ENCODE measurements at places on chromosomes 5 and 9.

DNA sequence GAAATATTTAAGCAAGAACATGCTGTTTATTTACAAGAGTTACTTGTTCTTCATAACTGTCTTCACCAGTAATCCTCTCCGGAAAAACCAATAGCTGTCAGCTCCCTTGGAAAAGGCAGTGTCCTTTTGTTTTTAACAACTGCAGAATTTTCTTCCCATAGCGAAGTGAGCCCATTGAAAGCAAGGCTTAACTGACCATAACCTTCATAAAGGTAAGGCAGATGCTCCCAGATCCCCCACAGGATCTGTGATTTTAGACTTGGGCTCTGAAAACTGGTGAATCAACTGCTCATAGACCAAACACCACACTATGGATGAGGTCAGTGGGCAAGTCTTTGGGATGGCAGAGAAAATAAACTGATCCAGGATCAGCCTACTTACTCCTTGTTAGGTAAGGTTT, 155.0 kb downstream of the GLIS3 start:
- no peak for DNase-seq

- peak; percentile 16 for DNase-seq
Observed at GRCh38 chr9:5688109-5688508, 59.2 kb downstream of the RIC1 start.

DNA sequence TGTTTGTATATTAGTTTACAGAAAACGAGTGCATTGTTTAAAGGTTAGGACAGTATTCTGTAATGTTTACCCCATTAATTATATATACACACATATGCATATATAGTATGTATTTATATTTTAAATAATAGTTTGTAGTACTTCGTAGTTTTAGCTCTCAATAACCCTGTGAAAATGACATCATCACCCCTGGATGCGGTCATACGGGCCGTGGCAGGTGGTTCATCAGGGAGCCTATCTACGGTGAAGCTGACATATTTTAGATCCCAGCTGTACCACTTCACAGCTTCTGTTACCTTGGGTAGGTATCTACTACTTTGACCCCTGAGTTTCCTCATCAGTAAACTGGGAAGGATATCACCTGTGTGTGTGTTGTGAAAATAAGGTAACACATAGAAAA, 87.1 kb downstream of the NR3C1 start:
- DNase-seq, result no peak

DNA sequence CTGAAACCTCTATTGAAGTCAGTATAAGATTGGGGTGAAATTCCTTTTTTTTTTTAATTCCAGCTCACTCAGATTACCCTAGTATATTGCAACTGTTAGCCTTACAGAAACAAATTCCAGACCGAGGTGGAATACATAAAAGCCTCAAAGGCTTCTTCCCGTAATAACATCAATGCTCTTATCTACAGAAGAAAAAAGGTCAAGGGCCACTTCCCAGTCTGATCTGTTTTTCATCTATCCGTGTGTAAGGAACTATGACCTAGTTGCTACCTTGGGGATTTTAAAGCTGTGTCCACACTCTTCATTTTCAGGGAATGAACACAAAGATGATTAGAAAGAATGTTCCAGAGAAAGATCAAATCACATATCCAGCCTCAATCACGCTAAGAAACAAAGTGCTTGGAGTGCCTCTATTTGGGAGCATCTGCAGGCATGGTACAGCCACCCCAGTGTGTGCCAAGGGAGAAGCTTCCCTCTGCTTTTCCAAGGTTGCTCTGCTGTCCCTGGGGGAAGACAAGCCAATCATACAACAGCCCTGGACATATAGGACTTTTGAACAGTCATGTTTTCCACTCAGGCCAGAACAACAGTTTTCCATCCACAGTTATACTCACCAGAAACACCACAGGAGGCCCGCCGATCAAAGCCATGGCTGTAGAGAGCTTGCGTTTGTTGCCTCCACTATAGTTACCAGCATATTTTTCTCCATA, 23.5 kb downstream of the NIPSNAP3B start:
- no peak for DNase-seq

DNA sequence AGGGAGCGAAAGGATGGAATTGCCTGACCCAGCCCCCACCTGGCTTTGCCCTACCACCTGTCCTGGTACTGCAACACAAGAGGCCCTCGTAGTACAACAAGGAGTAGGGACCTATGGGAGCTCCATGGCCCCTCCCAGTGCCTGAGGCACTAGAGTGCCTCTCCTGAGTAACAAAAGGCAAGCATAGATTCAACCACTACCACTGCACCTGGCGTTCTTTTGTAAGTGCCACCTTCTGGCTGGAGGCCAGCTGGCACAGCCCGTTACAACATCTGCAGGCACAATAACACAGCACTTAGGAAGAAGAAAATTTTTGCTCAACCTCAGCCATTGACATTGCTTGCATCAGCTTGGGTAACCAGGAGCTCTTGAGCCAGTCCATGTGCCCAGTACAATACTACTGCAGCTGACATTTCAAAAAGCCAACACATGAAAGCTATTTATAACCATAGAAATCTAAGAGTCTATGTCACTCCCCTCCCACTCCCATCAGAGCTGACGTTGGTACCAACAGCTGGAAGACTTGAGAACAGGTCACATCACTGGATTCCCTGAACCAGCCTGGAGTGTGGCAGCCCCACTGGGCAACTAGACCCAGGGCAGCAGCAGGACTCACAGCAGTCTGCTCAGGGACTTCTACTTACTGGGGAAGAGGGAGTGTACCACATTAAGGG, 17.7 kb upstream of the FAM174A start:
- DNase-seq, result peak; percentile 3

- no peak for DNase-seq
Observed at GRCh38 chr9:98992107-98992884, 48.6 kb downstream of the COL15A1 start.

DNA sequence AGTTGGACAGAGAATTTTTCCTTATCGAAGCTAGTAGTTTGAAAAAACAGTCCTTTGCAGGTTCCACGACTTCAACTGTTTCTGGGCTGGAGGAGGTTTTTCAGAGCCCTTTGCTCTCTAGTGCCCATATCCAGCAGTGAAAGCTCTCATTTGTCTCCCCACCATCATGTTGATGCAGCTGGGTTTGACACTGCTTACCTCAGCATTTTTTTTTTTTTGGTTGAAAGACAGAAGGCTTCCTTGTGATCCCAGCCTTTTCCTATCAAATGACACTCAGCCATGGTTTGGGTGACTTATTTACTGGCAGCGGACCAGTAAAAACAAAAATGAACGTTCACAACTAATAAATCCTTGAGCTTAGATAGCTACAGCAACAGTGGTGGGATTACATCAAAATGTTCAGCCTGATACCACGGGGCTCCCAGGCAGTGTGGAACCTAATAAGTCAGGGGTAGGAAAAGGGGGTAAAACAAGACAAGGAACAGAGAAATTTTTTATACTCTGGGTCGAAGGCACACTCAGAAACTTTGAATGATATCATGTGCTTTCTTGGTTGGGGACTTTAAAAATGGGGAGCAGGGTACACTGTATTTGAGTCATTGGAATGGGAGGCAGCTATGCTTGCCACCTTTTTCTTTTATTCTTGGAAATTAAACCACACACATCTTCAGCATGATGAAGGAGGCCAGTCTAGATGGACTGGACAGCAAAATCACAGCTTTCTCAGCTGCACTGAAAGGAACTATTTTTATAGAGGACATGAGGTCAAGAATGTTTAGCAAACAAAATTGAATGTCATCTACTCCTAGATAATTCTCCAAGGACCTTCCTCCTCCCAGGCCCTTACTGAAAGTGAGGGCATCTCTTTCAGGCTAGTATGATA, 308.9 kb upstream of the MPDZ start:
- DNase-seq, result peak; percentile 90

DNA sequence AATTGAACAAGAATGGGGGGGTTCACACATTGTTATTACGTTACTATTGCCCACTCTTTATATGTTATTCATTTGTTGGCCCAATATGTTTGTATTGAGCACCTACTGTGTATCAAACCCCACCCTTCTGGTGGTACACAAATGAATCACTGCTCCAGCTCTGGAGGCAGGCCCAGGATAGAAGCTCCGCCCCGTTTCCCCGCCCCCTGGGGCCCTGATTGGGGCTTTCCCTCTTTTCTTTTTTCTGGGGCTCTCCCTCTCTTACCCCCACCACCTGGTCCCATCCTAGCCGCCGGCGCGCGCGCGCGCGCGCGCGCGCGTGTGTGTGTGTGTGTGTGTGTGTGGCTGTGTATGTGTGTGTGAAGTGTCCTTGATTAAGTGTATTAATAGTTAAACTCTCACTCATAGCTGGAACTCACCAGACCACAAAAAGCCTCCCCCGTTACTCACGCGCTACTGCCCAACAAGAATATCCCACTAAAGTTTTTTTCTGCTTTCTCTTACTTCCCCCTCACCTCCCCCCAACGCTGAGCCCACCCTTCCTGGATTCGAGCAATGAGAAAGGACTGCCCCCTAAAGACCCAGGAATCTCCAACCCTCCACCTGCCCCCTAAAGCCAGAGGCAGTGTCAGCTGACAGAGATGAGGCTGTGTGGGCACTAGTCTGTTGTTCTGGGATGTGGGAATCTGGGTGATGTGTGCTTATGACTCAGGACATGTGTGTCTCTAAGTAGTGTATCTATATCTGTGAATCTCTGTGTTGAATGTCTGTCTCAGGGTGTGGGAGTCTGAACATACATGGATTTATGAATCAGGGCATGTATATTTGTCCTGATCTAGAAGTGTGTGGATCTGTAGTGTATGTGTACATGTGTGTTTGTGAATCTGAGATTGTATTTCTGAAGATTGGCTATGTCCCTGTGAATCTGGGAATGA, 4.0 kb downstream of the CXXC5 start:
- peak; percentile 78 for DNase-seq

DNA sequence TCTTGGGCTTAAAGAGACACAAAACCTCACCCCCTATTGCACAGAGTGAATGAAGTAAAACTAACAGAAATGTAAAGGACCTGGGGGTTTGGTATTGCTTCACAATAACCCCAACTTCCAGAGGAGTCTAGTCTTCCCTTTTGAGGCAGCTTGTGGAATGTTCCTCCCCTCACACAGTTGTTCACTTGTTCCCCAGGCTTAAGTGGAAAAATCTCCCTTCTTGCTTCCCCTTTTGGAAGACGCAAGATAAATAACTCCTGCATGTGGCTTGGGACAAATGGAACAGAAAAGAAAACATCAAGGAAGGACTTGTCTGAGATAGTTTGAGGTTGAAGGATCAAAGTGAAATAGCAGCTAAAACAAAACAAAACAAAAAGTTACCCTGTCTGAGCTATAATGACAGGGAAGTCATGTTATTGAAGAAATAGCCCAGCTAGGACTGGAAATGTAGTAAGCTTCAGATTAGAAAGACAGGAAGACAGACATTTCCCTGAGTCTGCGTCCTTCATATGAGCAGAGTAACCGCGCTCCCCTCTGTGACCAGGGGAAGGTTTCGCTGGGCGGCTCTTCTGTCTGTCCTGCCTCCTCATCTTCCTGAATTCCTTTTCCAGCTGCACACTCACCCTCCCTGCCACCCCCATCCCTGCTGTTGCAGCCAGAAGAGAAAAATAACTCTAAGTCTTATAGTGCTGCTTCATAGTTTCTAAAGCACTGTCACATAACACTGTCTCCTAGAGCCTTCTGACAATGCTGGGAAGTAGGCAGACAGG, 8.8 kb downstream of the SPARC start:
- DNase-seq, result no peak

GRCh38 chr5:90301248-90301647, 108.3 kb downstream of the CETN3 start:
- no peak for DNase-seq

DNA sequence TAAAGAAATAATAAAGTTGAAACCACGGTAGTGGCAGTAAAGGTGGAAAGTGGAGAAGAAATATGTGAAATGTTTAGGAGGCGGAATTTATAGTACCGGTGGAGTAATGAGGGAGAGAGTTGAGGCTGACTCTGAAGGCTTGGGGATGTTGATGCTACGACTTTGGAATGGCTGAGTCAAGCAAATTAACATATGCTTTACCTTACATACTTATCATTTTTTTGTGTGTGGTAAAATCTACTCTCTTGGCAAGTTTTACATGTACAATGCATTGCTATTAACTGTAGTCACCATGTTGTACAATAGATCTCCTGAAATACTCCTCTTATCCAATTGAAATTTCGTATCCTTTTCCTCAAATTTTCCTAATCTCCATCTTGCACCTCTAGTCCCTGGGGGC, 179.0 kb downstream of the TAF11L14 start:
- no peak for DNase-seq

GRCh38 chr9:130940027-130940549, 1.0 kb upstream of the FIBCD1 start:
- no peak for DNase-seq

DNA sequence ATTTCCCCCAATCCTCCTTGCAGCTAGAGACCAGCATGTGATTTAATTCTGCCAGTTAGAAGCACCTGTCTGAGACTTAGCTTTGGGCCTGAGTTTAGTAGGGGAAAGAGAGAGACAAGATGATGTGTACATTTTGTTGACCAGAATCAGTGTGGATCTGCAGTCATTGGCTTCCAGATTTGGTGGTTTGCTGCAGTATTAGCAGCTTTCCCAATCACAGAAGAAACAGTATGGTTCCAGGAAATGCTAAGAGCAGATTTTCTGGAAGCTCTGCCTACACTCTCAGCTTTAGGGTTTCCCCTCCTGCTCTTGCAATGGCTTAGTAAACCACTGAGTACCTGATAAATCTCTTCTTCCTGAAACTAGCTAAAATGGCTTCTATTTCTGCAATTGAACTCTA, 48.8 kb upstream of the FREM1 start:
- DNase-seq, result no peak

DNA sequence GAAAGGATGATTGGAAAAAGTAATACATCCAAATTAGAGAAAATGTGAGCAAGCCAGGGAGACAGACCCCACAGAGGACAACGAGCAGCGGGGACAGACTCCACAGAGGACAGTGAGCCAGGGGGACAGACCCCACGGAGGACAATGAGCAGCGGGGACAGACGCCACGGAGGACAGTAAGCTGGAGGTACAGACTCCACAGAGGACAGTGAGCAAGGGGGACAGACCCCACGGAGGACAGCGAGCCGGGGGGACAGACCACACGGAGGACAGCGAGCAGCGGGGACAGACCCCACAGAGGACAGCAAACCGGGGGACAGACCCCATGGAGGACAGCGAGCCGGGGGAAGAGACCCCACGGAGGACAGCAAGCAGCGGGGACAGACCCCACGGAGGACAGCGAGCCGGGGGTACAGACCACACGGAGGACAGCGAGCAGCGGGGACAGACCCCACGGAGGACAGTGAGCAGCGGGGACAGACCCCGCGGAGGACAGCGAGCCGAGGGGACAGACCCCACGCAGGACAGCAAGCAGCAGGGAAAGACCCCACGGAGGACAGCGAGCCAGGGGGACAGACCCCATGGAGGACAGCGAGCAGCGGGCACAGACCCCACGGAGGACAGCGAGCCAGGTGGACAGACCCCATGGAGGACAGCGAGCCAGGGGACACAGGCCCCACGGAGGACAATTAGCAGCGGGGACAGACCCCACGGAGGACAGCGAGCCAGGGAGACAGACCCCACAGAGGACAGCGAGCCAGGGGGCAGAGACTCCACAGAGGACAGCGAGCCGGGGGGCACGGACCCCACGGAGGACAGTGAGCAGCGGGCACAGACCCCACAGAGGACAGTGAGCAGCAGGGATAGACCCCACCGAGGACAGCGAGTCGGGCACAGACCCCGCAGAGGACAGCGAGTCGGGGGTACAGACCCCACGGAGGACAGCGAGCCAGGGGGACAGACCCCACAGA, 1.9 kb upstream of the ZDHHC11 start:
- DNase-seq, result no peak

All from NCI-H446 (cell line).